D341Med (cell line): ENCODE measurements at places on chromosomes 13 and 19.

DNA sequence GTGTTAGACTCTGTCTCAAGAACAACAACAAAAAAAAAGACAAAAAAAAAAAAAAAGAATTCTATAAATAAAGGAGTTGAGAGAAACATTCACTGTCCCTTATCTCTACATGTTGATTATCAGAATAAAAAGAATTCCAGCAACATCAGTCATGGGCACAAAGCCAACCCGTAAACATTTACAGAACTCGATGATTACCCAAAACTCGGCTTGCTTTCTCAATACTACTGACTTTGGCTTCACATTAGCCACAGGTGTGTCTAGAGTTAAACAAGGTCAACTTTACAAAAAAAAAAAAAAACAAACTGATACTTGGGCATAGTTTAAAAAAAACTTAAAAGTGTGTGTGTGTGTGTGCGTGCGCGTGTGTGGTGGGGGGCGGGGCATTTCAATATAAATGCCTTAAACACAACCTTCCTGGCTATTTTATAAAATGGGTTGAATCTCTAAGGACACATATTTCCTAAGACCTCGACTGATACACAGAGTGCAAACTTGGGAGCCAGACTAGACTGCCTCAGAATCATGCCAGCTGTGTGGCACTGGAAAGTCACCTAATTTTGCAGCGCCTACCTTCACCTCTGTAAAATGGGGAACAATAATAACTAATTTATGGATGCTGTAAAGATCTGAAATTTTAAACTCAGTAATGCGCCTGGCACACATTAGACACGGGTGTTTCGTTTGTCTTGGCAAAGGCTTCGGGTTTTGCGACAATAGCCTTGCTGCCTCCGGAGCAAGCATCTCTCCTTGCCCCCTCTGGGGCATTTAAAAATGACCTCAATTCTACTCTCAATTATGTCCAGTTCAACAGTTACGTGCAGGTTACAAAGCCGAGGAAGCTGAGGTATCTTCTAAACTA lies 922 bp downstream of the EBPL start:
- peak; percentile 49 for DNase-seq

DNA sequence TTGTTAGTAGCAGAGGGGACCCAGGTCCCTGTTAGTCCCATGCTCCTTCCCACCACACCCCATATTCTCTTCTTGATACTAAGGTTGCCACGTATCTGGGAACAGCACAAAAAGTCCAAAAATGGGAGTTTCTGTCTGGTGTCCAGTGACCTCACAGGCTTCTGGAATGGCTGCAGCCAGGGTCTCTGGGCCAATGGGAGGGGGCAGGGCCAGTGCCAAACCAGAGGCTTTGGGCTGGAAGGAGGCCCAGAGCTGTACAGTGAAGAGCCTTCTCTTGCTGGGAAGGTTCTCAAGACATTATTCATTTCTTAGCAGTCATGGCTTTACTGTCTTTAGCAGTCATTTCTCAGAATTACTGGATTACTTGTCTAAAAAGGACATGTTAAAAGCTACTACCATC lies 119.2 kb downstream of the FRY start:
- no peak for DNase-seq

- DNase-seq = no peak
Observed at GRCh38 chr19:57263244-57263741, 17.0 kb upstream of the ZNF460 start.

DNA sequence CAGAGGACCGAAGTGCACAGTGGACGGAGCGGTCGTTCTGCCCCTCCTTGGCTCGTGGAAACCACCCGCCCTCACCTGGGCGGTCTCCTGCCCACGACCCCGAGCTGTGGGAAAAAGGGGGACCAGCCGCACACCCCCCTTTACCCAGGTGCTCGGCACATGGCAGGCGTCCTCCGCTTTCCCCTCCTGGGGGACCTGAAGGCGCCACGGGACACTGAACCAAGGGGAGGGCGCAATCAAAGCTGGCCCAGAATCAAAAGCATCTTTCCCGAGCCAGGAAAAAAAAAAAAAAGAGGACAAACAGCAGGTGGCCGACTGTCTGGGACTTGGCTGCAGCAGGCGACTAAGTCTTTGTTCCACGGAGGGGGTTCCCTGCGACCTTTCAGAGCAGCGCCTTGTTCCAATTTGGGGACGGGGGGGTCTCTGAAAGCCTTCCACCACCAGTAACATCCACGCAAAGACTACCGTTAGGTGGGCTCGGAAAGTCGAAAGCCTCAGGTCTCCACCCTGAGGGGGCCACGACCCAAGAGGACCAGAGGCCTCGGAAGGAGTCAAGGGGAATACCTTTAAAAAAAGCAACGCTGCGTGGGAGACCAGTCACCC lies 1.1 kb downstream of the MBD3 start:
- DNase-seq = peak; percentile 67

GRCh38 chr13:63938851-63939250 lies 2523.2 kb upstream of the PCDH20 start:
- DNase-seq = no peak

- no peak for DNase-seq
Observed at GRCh38 chr13:46633416-46633815, 80.4 kb downstream of the LRCH1 start.

GRCh38 chr13:31747291-31747690 lies 8.0 kb downstream of the RXFP2 start:
- DNase-seq = no peak

- DNase-seq = no peak
Observed at GRCh38 chr13:67008075-67008668, 222.0 kb downstream of the PCDH9 start.

- DNase-seq = no peak
Observed at GRCh38 chr13:87953381-87953780, 282.2 kb downstream of the SLITRK5 start.

DNA sequence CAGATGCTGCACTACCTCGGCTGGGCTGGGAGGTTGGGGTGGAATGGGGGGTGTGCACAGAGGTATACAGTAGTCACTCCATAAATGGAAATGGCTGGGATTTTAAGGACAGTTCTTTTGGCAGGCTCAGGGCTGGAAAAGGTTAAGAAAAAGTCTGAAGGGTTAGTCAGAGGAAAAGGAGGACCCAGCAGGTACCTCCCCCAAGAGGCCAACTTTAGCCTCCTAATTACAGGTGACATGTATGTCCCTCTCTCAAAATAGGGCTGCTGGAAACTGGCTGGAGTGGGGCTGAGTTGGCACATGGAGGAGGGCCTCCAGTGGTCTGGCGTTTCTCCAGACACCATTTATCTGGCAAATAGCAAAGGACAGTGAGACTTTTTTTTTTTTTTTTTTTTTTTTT lies 994 bp downstream of the CCDC194 start:
- DNase-seq = no peak

DNA sequence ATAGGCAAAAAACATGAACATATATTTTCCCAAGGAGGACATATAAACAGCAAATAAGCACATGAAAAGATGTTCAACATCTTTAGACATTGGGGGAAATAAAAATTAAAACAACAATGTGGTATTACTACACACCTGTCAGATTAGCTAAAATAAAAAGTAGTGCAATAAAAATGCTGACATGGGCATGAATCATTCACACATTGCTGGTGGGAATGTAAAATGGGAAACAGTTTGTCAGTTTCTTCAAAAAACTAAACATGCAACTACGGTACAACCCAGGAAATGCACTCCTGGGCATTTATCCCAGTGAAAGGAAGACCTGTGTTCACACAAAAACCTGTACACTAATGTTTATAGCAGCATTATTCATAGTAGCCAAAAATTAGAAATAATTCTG lies 5.3 kb upstream of the SUCLA2 start:
- DNase-seq = no peak

- DNase-seq = no peak
Observed at GRCh38 chr19:5470264-5470671, 15.1 kb downstream of the ZNRF4 start.

GRCh38 chr19:36460046-36460445 lies 29.3 kb downstream of the ZNF566 start:
- DNase-seq = no peak

DNA sequence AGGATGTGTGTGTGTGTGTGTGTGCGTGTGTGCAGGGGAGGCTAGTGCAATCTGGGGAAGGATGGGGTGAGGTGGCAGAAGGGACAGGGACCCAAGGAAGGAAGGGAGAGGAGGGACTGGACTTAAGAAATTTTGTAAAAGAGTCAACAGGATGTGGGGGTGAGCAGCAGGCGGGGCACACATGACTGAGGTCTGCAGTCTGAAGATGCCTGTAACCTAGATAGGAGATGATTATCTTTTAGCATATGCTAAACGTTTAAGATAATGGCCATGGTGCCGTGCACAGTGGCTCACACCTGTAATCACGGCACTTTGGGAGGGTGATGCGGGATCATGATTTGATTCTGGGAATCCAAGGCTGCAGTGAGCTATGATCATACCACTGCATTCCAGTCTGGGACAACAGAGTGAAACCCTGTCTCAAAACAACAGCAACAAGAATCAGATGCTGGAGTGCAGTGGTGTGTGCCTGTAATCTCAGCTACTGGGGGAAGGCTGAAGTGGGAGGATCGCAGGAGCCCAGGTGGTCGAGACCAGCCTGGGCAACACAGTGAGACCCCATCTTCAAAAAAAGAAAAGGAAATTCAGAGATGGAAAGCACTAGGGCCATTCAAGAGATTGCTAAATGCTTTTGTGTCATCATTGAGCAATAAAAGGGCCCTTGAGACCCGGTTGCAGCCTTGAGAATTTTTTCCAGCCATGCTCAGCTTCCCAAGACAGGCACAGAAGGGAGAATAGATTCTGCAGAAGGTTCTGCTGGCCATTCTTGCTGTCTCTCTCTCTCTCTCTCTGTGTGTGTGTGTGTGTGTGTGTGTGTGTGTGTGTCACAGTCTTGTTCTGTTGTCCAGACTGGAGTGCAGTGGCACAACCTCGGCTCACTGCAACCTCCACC lies 3.8 kb upstream of the ZNF414 start:
- no peak for DNase-seq

DNA sequence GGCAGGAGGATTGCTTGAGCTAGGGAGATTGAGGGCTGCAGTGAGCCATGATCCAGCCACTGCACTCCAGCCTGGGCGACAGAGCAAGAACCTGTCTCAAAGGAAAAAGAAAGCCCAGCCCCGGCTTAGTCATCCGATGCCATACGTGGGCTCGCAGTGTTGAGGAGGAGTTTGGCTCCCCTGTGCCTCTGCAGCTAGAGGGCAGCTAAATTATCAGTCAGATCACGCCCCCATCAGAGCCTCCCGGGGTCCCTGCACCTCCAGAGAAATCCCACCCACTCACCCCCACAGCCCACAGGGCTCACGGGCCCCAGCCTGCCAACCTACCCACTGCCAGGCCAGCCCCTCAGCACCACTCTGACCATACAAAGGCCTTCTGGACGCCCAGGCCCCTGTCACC lies 27.6 kb downstream of the MAU2 start:
- no peak for DNase-seq

DNA sequence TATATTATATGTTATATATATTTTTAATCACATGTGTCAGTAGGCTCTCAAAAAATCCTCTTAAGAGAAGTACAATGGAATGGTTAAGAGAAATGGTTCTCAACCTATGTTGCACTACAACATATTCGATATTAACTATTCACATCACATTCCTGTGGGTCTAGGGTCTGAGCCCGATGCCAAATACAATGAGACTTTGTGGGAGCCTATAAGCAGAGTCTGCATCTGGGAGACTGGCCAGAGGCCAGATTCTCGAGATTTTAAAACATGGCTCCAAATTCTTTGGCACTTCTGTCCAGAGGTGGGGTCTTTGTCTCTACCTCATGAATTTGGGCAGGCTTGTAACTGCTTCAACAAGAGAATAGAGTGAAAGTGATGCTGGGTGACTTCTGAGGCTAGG lies 79.4 kb upstream of the NBEA start:
- DNase-seq = no peak

DNA sequence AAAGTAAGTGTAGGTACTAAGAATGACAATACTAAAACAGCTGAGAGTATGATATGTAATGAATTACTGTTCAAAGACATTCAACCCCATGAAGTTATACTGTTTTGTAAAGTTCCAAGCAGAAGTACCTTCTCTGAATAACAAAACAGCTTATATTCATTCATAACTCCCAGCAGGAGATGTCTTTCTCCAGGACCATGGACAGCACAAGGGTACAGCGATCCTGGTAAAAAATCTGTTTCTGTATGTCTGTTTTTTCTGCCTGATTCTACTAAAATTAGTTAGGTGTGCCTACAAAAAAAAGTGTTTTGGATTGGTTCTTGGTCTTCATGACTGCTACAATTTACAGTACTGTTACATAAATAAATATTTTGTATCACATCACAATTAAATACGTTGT lies 172.5 kb upstream of the SLITRK5 start:
- no peak for DNase-seq

DNA sequence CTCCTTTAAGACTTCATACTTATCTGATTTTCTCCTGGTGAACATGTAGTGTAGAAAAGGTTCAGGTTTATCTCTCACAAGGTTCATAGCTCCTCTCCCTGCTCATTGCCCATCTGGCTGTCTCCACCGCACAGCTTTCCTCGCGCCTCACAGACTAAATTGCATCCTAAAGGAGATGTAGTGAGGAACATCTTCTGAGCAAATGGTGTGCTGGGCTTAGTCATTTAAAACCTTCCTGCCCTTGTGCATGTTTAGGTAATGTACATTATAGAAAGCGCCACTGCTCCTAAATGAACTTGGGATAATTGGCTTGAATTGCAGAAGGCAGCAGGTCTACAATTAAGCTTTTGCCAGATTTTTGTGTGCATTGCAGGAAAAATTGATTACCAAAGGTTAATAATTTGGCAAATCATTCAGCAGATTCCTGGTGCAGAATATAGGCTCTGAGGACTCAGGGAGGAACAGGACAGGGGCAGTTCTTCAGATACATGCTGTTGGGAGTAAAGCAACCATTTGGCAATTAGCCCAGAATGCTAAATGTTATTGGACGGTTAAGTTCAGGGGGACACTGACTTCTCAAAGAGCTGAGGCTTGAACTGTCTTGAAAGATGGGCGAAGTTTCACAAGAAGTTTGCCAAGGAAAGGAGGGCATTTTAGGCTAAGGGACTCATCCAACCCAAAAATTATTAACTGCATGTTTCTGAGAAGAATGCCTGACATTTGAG lies 108.4 kb upstream of the CLDN10 start:
- no peak for DNase-seq

GRCh38 chr13:93104270-93104669 lies 122.3 kb upstream of the GPC6 start:
- no peak for DNase-seq

- no peak for DNase-seq
Observed at GRCh38 chr19:47370045-47370611, 21.0 kb downstream of the DHX34 start.

DNA sequence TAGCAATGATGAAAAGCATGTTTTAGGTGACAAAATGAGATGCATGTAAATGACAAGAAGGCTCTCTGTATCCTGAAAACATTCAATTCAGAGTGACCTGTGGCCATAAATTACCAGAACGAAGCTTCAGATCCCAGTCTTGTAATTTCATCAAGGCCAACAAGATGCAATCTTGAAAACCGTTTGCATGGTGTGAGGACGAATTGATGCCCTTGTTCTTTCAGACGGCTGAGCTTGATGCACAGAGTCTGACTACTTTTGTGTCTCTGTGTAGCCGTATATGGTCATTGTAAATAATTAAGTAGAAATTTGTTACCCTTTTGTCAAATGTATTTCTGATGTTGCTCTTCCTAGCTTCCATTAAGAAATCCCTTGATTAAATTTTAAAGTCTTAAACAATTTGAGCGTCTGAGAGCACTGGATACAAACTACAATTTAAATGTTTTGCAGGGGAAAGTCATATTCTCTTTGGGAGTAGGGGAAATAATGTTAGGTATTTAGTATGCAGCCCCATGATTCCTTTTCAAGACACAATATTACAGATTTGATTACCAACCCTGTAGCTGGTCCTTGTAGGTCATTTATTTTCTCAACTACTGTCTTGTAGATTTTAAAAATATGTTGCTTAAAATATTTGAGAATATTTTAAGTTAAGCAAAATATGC lies 125.8 kb upstream of the PCDH9 start:
- no peak for DNase-seq
